ENCODE measurements at places on chromosomes 7 and 10. TPM values are rescaled to one million over a fixed set of nuclear protein-coding genes. Genes with fewer than 3 reads are reported as not detected.

SLC13A1 gene
- not detected for total RNA-seq

- no peak for DNase-seq
Measured at GRCh38 chr10:28633750-28634149, 43.6 kb upstream of the BAMBI start.

- DNase-seq: no peak
Measured at GRCh38 chr10:125133696-125134482, 26.5 kb downstream of the CTBP2 start.

MCM10 gene
- 0.38 TPM for total RNA-seq

KEL gene
- not detected for total RNA-seq

- no peak for DNase-seq
Measured at GRCh38 chr7:140983802-140984201, 30.9 kb downstream of the MRPS33 start.

PAX4 gene
- not detected for total RNA-seq

OPN4 gene
- not detected for total RNA-seq

- no peak for DNase-seq
Measured at GRCh38 chr7:44754802-44755697, 6.4 kb downstream of the ZMIZ2 start.

DNA sequence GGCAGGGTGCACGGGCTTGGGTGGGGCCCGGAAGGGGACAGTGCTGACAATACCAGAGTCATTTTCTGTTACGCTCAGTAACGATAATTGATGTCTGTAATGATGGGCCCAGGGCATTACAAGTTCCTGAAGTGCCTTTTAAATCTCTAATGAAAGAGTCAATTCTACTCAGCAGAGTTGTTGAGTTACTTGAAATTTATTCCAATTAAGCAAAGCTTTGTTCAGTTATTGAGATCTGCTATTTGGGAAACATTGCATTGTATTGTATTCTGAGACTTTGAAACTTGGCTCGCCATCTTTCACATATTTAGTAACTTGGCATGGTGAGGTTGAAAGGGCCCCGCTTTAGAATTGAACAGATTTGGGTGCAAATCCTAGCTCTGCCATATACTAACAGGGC, 34.7 kb downstream of the MINDY4 start:
- no peak for DNase-seq

DNA sequence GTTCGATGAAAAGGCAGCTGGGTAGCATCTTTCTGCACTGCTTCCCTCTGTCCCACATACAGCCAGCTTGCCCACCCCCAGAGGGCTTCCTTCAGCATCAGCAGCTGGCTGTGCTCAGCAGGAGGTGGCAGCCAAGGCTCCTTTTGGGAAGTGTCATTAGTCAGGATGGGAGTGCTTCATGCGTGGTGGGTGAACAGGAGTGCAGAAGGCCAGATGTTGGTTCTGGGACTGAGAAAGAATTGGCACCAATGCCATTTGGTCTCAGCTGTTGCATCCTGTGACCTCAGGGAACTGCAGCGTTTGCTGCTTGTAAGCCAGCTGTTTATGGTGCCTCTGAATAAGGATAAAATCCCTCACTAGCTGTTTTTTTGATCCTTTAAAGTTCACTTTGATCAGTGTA, 131.1 kb upstream of the SORCS3 start:
- DNase-seq: no peak

DNA sequence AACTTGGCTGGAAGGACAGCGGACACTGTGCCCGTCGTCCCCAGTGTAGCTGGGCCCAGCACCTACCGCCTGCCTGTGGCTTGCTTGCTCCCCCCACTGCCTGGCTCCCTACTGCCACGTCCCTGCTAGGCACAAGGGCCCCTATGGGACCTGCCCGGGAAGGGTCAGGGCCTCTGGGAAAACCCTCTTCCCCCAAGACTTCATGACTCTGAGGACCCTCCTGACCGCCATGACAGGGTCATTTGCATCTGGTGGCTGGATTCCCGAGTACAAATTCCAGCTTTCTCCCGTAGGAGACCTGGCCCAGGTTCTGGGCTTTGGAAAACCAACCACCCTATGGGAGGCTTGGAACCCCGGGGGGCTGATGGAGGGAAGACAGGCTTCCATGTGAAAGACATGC, 1.4 kb upstream of the MMD2 start:
- no peak for DNase-seq

DNA sequence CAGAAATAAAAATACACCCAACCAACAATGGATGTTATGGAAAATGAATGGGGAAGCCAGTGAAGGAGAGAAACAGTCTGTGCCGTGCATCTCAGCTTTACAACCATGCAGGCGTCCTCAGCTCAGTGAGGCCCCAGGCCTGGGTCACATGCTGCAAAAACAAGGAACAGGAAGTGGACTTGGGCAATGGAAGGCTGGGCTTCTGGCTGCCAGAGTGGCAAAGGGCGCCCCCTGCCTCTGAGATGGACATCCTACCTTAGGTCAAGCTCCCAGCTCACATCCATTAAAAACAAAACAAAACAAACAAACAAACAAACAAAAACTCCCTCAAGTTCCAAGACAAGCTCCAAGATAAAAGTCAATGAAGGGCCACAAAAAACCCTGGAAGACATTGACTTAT, 54.7 kb upstream of the AFAP1L2 start:
- DNase-seq: peak; percentile 35

PIK3AP1 gene
- 2.1 TPM for total RNA-seq

ACHE gene
- total RNA-seq: not detected

- no peak for DNase-seq
Measured at GRCh38 chr7:93258661-93259060, 26.5 kb downstream of the VPS50 start.

GRCh38 chr10:77428691-77429395, 208.8 kb downstream of the KCNMA1 start:
- peak; percentile 52 for DNase-seq

- no peak for DNase-seq
Measured at GRCh38 chr10:132981173-132981555, 38.8 kb upstream of the CFAP46 start.

Data from bronchial epithelial cell (primary cell).